ENCODE measurements at places on chromosomes 12 and 14.

- DNase-seq = no peak
These were observed 35.0 kb downstream of the KRT76 start for GRCh38 chr12:52742196-52742580.

DNA sequence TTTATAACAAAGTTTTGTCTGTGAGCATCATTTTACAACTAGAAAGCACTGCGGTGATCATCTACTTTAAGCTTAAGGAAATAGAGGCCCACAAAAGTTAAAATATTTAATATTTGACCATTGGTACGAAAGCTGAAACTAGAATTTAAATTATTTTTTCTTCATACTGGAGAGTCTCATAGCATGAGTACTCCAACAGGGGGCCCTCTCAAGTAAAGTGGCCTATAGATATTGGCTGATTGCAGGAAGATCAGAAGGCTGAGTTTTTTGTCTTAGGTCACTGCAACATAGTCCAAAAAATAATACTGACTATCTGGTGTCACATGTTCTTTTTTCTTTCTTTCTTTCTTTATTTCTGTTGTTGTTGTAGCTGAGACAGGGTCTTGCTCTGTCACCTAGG is 75.3 kb upstream of the ZDHHC17 start:
- DNase-seq = peak; percentile 31

DNA sequence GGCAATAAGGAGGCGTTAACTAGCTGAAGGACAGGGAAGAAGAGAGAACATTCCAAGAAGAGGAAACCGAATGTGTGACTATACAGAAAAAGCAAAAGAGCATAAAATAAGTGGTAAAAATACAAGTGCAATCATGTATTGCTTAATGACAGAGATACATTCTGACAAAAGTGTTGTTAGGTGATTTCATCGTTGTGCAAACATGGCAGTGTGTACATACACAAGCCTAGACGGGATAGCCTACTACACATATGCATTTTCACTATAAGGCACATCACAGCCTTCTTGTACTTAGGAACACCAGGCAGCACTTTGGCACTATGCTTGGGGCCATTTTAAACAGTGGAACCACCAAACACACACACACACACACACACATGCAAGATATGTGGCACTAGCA is 299.3 kb downstream of the BCAT1 start:
- no peak for DNase-seq

DNA sequence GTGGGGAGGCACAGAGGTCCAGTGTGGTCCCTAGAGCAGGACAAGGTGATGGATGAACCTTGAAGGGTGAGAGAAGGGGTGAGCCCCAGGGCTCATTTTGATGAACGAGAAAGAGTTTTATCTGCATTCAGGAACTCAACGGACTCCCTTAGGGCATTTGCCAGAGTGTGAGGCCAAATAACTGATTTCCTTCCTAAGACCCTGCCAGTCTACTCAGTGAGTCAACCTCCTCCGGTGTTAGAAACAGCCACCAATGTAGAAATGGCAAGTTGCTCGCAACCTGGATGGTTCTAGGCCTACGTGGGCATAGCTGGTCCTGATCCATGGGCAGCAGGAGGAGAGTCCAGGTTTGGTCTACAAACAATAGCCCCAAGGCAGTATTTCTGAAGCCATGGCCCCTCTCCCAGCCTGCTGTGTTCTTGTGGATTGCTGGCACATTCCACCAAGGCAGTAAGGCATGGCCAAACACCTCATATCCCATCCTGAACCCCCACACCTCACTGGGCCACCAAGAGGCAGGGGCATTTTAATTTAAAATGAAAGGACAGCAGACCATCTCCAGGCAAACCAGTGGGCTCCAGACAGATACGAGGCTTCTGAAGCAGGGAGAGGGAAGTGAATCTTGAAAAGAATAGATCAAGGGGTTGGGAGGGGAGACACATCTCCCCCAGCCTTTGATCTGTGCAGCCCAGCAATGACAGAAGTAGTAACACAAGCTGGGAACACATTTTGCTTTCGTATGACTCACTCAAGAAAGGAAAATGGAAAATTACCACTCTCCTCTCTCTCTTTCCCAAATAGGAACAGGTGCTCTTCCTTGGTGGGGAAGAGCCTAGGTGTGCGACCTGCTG is 25.4 kb upstream of the TESC start:
- no peak for DNase-seq

DNA sequence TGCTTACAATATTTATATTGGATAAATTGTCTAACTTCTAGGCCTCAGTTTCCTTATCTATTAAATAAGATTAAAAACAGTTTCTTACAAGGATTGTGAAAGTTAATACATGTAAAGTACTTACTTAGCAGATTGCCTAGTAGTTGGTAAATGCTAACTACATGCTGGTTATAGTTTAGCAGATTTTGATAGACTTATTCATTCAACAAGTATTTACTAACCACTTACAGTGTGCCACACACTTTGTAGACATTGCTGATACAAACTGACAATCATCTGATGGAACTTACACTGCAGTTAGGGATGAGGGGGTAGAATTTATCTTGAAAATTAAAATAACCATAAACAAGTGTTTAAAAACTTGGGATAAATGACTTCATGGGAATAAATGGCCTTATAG is 50.4 kb downstream of the ARID2 start:
- DNase-seq = no peak

DNA sequence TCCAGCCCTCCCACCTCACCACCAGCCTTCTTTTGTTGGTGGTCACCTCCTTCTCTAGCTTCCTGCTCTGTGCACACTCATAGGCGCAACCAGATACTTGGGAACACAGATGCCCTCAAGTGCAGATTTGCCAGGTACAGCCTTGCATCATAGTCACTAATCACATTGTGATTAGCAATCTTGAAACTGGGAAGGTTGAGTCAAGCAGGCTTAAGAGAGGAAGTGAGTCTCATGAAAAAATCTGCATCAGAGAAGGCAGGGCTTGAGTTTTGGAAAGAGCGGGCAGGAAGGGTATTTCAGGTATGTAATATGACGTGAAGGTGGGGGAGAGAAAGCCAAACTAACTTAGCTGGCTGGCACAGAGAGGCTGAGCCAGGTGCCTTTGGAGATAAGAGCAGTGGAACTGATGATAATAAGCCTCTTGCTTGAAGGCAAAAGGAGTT is 2.7 kb upstream of the RABGGTA start:
- DNase-seq = peak; percentile 68

DNA sequence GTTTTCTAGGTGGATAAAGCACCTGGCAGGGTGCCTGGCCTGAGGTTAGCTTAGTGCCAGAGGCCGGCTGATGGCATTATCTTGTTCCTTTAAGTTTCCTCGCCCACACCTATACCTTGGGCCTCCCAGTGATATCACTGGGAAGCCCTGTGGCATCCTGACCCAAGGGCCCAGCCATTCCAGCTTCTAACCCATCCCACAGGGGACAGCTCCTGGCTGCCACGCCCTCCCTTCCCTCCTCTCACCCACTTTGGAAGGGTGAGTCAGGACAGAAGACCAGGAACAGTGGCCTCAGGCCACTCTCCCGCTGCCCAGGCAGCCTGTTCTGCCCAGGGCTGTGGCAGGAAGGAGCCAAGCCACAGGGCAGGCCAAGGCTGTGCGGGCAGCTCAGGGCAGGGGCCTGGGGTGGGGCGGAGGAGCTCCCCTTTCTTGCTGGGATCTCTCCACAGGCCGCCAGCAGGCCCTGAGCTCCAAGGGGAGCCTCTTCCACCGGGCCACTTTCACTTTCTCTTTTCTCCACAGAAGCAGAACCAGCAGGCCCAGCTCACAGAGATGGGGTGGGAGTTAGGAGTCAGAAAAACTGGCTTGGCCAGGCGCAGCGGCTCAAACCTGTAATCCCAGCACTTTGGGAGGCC is 75.1 kb downstream of the IRF2BPL start:
- DNase-seq = peak; percentile 85

- DNase-seq = peak; percentile 19
These were observed 63.0 kb downstream of the GNS start for GRCh38 chr12:64696080-64696741.

GRCh38 chr14:56754921-56755320 is 55.4 kb downstream of the OTX2 start:
- DNase-seq = no peak

DNA sequence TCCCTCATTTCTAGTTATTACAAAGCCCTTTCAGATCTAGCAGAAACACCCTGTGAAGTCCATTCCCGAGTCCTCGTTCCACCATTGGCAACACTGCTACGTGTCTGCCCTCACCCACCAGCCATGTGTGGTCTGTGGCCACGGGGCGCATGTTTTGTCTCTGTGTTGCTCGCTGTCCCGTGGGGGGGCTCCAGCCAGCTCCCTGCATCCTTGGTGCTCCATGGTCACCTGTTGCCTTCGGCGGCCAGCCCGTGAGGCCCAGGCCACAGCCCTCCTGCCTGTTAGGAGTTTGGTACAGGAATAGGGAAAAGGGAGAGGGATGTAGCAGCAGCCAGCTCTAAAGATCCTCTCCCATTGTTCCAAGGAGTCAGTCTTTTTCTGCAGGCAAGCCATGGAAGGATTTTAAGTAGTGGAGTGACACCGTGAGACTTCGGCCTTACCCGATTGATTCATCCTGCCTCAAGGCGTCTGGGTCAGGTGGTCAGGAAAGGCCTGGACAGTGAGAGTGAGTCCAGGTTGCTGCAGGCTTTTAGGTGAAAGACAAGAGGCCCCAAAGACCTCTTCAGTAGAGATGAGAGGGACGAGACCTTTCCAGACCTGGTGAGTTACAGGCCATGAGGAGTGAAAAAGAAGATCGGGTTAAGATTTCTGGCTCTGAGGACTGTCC is 30.3 kb downstream of the TPCN1 start:
- no peak for DNase-seq

- DNase-seq = peak; percentile 76
These were observed 79.8 kb downstream of the SRRM4 start for GRCh38 chr12:119060847-119061796.

GRCh38 chr14:90518941-90519256 is 122.1 kb downstream of the CALM1 start:
- peak; percentile 40 for DNase-seq

DNA sequence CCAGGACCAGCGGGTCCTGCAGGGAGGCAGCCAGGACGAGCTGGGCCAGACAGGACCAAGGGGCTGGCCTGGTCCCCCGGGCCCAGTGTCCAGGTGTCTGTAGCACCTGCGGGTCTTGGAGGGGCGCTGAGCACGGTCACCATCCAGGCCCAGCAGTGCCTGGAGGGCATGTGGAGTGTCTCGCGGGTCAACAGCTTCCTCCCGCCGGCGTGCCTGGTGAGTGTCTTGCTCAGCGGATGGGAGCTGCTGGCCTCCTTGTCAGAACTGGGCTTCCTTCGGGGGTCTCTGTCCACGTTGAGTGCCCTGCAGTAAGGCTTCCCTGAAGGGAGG is 13.8 kb downstream of the KIF26A start:
- no peak for DNase-seq

DNA sequence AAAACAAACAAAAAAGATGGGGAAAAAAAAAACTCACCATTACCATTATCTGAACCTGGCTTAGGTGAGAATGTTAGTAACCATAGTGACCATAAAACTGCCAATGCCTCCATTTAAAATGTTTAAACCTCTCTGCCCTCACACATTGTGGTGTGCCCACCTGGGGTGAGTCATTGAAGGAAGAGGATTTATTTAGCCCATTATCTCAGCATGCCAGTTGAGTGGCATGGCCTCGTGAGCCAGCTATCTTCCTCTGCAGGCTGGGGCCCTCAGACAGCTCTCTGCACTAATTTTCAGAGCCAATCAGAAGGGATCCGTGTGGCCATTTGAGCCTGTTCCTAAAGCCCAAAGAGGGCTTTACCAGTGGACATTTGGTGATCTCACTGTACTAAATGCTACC is 81.8 kb upstream of the CCDC198 start:
- no peak for DNase-seq

DNA sequence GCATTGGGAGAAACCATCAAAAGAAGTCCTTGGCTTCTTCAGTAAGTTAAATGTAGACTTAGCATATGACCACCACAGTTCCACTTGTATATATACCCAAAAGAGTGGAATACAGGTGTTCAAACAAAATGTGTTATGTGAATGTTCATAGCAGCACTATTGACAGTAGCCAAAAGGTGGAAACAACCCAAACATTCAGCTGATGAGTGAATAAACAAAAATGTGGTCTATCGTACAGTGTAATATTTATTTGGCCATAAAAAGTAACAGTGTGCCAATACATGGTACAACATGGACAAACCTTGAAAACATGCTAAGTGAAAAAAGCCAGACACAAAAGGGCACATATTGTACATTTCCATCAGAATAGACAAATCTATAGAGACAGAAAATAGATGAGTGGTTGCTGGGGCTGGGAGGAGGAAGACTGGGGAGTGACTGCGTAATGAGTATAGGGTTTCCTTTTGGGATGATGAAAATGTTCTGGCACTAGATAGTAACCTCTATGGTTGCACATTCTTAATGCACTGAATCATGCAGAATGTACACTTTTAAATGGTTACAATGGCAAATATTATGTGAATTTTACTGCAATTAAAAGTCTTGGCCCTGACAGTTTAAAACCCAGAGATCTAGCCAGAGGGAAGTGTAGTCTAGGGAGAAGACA is 5.5 kb downstream of the ERP29 start:
- no peak for DNase-seq

DNA sequence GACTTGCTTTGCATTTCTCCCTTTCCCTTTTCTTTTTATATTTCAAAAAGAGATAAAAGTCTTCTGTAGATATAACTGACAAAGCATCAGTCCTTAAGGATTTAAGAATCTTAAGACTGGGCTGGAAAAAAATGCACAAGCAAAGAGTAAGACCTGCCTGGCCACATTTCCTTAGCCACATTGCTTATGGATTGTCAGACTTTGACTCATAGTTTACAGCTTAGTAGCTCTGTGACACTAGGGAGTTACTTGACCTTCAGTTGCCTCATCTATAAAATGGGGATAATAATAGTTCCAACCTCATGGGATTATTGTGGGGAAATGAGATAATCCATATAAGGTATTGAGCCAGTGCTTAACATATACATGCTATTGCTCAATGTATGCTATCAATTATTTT is 66.4 kb upstream of the STK38L start:
- DNase-seq = peak; percentile 23

DNA sequence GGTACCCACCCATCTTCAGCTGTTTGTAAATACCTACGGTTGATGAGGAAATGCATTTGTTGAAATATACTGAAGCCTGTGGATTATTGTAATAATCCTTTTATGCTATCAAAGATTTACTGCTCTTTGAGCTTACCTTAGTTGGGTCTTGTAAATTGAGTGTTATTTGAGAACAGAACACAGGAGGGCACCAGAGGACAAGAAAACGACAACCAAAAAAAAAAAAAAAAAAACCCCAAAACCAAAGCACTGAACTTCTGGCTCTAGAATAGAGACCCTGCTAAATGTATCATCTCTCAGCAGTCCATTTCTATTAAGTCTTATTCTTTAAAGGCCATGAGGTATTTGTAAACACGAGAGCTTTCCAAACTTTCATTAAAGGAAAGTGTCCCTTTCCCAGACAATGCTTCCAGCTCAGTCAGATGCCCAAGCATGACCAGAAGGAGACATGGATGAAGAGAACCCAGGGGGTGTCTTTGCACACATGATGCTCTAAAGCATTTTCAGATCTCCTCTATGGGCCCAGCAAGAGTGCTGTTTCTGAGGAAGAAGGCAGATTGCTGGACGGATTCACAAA is 763.9 kb downstream of the NRXN3 start:
- peak; percentile 25 for DNase-seq

DNA sequence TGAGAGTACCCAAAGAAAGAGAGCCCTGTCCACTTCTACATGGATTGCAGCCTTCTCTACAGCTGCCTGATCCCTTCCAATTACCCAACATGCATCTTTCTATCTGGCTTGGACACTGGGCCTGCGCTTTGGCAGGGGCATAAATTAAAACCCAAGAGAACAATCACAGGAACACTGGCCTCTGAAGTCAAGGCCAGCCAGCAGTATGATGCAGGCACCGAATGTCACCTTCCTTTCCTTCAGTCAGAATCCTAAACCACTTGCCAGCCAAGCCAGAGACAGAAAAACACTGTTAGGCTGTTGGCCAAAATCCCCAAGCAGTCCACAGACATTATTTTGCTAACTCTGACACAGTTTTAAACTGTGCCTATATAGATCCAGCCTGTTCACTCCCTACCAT is 113.7 kb downstream of the DUSP6 start:
- no peak for DNase-seq

Measured in suppressor macrophage (primary cell).